NCI-H1092 (cell line): ENCODE measurements at places on chromosomes 3 and 15.

- no peak for DNase-seq
Measured at GRCh38 chr3:62558549-62559112, 185.3 kb upstream of the FEZF2 start.

- no peak for DNase-seq
Measured at GRCh38 chr3:117892431-117892841, 1142.2 kb downstream of the IGSF11 start.

GRCh38 chr15:50055332-50055731, 63.7 kb downstream of the ATP8B4 start:
- no peak for DNase-seq

DNA sequence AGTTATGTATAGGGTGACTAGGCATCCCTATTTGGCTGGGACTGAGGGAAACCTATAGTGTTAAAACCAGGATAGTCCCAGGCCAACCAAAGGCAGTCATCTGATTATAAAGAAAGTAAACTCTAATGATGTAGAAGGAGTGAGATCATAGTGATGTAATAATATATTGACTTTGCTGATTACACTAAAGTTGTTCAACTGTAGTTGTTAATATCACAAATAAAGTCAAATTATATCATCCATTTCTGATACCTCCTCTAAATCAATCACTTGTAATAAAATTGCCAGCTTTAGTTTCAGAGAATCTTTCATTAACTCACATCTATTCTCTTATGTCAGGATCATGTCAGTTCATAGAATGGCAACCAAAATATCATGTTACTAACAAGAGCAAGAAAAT, 98.6 kb downstream of the FOXB1 start:
- no peak for DNase-seq

DNA sequence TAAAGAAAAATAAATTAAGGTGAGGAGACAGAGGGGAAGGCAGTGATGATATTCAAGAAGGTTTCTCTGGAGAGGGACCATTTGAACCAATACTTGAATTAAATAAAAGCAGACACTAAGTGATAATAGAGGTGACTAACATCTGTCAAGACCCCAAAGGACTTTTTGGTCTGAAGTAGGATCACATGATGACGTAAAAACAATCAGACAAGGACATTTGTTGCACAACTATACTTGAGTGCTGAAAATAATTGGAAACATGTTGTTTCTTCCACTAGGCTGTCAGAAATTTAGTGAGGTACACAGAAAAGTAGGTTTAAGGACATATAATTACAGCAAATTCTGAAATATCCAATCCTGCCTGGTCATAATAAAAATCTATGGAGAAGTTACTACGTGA, 179.5 kb downstream of the WNT5A start:
- no peak for DNase-seq

DNA sequence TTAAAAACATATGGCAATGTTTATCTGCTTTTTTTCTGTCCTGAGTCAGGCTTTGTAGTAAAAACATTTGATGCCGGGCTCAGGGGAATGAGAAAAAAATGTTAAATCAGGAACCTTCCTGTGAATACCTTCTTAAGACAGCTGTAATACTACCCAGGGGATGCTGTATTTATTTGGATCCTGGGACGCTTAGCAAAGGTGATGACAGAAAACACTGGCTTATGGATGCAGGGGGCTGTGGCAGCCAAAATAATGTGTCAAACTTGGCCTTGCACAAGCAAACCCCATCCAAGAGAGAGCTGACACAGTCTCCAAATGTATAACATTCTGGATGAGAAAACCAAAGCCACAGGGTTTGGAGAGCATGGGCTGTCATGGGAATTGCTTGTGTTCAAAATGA, 438.2 kb upstream of the PROK2 start:
- DNase-seq, result no peak

DNA sequence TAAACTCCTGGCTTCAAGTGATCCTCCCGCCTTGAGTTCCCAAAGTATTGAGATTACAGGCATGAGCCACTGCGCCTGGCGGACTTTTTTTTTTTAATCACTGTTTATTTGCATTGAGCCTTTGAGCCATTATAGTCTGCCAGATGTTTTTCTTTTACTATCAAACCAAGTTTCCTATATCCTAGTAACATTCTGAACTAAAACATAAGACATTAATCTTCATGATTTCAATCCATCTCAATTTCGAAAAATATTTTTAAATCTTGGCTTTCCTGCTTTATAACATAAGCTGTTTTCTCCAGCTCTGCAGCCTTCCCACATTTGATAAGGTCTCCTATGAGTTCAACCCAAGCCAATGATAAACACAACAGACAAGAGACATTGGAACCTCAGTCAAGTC, 75.4 kb downstream of the UMPS start:
- DNase-seq, result no peak

- DNase-seq, result no peak
Measured at GRCh38 chr3:20527368-20527767, 341.4 kb upstream of the SGO1 start.

DNA sequence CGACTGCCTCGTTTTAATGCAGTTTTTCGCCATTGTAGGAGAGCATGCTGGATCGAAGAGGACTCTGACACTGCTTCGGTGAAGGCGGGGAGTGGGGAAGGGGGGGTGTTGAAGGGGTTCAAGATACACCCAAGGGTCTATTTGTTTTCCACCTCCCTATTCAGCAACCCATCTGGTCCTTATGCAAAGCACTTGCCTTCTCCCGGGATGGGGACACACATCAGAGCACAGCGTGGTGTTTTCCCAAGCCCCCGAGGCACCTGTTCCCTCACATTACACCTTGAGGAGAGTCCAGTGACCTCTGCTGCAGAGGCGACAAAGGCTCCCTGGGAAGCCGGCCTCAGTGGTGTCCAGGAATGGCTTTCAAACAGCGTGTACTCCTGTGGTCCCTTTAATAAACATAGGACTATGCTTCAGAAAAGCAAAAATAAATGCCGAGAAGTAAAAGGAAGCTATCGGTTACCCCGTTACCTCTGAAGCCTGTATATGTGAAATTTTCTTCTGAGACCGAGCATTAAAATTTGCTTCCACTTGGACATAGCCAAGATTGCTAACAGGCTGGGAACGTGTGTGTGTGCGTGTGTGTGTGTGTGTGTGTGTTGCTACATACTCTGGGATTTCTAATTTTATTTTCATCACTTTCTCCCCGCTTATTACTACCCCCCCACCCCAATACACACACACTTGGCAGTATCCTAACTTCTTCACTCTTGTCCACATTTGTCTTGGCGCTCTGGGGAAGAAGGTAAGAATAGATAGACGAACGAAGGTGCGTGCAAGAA, 53.2 kb downstream of the CCDC54 start:
- no peak for DNase-seq

DNA sequence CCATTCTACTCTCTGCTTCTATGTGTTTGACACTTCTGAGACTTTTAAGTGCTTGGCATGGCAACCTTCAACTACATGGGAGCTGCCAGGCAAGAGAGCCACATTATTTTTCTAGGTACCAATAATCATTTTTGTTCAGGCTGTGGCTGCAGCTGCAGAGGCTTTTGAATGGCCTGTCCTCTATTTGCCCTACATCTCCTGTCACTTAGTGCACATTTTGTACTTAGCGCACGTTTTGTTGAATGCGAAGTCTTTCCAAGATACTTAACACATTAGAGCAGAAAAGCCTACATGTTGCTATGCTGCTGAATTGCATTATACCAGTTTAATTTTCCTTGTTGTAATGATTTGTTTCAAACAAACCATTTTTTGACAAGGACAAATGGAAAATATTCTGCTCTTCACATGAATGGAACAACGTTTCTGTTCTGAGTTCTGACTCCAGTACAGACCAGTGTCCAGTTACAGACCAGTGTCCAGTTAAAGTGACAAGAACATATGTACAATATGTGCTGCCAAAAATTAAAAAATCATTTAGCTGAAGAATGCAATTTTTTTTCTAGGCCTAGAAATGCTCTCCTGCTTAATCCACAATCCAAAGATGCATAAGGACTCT, 113.9 kb downstream of the ABI3BP start:
- DNase-seq, result no peak

- no peak for DNase-seq
Measured at GRCh38 chr15:63000706-63001105, 41.8 kb upstream of the TPM1 start.

- no peak for DNase-seq
Measured at GRCh38 chr15:75947092-75947491, 43.4 kb downstream of the FBXO22 start.

- no peak for DNase-seq
Measured at GRCh38 chr15:86347245-86347644, 267.6 kb downstream of the AGBL1 start.

GRCh38 chr3:58874248-58874741, 175.5 kb downstream of the CFAP20DC start:
- DNase-seq, result no peak

DNA sequence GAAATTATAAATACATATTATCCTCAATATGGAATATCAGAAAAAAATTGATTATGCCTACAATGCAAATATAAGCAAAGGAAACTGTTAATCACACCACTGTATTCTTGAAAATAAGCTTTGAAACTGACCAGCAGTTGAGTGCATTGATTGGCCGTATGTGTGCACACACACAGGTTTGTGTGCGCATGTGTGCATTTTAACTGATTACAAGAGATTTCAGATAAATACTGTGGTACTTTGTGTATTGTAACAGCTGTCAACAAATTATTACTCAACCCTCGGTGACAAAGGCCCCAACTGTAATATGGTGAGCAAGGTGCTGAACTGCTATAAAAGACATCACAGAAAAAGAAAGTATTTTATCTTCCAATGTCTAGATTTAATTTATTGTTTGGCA, 1238.9 kb upstream of the ALCAM start:
- DNase-seq, result no peak

DNA sequence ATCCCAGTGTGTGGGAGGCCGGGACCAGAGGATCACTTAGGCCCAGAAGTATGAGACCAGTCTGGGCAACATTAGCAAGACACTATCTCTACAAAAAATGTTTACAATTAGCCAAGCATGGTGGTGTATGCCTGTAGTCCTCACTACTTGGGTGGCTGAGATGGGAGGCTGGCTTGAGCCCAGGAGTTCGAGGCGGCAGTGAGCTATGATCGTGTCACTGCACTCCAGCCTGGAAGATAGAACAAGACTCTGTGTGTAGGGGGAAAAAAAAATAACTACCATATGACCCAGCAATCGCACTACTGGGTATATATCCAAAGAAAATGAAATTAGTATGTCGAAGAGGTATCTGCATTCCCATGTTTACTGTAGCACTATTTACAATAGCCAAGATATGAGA, 22.6 kb downstream of the RYK start:
- DNase-seq, result no peak

DNA sequence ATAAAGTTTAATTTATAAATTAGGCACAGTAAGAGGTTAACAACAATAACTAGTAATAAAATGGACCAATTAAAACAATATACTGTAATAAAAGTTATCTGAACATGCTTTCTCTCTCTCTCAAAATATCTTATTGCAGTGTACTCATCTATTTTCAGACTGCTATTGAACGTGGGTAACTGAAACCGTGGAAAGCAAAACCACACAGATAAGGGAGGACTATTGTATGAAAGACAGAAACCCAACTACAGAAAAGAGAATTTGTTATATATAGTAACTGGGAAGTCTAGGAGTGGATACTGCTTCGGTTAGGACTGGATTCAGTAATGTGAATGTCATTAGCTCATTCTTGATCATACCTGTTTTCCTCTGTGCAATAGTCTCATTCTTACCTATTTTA, 119.3 kb upstream of the DAZL start:
- DNase-seq, result no peak

DNA sequence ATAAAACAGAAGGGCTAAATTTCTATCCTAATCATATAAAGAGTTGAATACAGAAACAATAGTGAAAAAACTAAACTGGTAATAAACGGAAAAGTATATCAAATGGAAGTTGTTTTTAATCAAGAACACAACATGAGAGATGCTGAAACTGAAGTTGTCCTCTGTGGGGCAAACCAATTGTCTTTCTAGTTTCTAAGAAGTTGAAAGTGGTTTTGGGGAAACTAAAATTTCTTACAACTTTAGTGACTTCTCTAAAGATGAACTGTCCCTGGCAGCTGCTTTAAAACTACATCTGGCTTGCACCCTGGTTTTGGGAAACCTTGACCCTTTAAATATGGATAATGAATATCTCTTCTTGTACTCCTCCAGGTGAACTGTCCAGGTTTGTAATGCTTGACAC, 155.6 kb downstream of the ADAM10 start:
- DNase-seq, result no peak

DNA sequence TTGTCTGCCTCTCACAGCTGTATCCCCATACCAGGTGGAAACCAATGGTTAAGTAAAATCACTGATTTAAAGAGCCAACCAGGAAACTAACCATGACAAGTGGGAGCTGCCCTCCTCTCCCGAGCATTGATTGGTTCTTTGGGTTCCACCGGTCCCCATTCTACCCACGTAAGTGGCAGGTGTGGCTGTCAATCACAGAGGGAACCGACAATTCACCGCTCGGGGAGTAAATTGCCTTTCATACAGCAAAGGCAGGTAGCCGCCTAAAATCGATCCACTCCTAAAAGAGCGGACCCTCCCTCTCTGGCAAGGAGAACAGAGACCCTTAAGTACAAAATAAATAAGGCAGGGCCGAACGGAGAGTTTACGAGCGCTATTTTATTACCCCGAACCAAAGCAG, 1.2 kb downstream of the ERC2 start:
- DNase-seq, result peak; percentile 91

GRCh38 chr3:57815036-57815435, 58.9 kb downstream of the SLMAP start:
- no peak for DNase-seq

GRCh38 chr3:77460326-77460725, 420.4 kb downstream of the ROBO2 start:
- DNase-seq, result no peak

GRCh38 chr3:179541596-179541995, 21.1 kb upstream of the ACTL6A start:
- no peak for DNase-seq

DNA sequence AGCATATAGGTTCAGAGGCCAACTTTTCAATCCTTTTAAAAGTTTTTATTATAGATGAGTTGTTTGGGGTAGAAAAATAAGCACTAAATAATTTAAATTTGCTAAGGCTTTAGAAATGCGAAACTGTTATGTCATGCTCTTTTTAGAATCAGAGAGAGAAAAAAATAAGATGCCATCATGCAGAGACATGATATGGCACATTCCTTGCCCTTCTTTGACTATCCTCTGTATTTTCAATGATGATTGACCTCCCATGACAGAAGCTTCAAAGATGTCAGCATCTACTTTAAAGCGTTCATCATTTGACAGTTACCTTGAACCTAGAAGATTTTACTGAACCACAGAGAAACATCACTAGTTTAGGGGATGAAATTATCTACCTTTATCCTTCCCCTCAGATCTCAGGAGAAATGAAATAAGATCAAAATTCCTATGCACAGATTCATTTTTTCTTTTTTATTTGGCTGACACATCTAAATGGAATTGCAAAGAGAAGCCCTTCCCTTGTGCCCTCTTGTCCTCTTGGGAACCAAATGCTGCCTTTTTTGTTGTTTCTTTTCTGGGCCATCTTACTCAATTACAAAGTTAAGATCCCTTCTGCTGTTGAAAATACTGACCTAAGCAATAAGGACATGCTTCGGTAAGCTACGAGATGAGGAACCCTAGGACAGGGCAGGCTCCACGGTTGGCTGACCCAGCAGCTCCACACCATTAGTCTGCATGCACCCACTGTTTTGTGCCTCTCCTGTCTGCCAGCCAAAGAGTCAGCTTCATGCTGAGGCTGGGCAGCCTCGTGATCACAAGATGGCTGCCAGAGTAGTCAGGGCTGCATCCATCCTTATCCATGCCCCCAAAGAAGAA, 289.7 kb upstream of the TPM1 start:
- DNase-seq, result no peak

GRCh38 chr3:149512073-149512782, 37.7 kb downstream of the TM4SF4 start:
- DNase-seq, result peak; percentile 27

GRCh38 chr15:82158811-82159210, 103.7 kb downstream of the EFL1 start:
- DNase-seq, result no peak
